ENCODE measurements at places on chromosomes 1 and 21. TPM values are rescaled to one million over a fixed set of nuclear protein-coding genes. Genes with fewer than 3 reads are reported as not detected.
A peak's percentile ranks its signal among the peaks of the same experiment; 100 is the strongest.

- no peak overlapping the region for H3K4me3 ChIP-seq
- peaks cover 9% of the 10 kb centered on the region for H3K27me3 ChIP-seq
- H3K36me3 ChIP-seq = no peaks in the 10 kb centered on the region
- no peak for DNase-seq
- peaks cover 10% of the 10 kb centered on the region for H3K4me1 ChIP-seq
Observed at GRCh38 chr1:3683992-3684391, 31.7 kb downstream of the TP73 start.

DNA sequence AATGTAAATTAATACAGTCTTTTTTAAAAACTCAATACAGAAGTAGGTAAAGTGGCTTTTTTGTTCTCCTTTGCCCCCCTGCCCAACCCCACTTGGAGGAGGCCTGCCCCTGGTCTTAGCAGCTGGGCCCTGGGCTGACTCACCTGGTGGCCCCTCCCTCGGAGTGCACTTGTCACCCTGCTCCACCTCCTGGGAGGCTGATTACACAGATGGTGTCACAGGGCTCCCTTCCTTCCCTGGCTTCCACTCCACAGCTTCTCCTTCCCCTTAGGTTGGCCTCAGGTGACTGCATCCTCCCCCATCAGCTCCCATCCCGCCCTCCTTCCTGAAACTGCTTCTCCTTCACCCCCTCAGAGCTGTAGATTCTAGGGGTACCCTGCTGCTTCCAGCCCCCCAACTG, 11.7 kb upstream of the CAPN9 start:
- H3K4me3 ChIP-seq = no peak overlapping the region
- no peak for DNase-seq
- no peaks in the 10 kb centered on the region for H3K4me1 ChIP-seq
- H3K27me3 ChIP-seq = peaks cover 11% of the 10 kb centered on the region
- H3K27ac ChIP-seq = no peak overlapping the region

- no peaks in the 10 kb centered on the region for H3K27me3 ChIP-seq
- no peaks in the 10 kb centered on the region for H3K36me3 ChIP-seq
- H3K4me1 ChIP-seq = no peaks in the 10 kb centered on the region
- DNase-seq = no peak
Observed at GRCh38 chr1:19514391-19514831, 29.1 kb upstream of the CAPZB start.

GRCh38 chr1:230167419-230167852, 100.4 kb downstream of the GALNT2 start:
- no peaks in the 10 kb centered on the region for H3K36me3 ChIP-seq
- peak; percentile 77 for DNase-seq
- H3K4me1 ChIP-seq = peaks cover 29% of the 10 kb centered on the region
- H3K27ac ChIP-seq = no peak overlapping the region

DNA sequence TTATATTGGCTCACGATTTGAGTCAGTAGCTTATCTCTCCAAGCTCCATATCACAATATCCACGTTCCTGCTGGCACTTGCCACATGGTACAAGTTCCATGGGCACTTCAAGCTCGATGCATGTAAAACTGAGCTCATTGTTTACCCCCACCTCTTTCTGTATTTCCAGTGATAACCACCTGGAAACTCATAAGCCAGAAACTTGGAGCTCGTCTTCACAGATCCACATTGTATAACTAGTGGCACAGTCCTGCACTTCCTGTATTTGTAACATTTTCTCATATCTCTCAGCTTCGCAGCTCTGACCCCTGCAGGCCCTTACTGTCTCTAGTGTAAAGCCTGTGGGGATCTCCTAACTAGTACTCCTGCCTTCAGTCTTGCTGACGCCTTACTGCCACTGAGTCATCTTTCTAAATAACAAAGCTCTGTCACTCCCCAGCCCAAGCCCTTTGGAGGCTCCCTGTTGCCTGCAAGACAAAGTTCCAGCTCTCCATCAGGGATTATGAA, 6.5 kb upstream of the C2CD4D start:
- H3K27ac ChIP-seq = peak overlapping the region; percentile 39
- peaks cover 17% of the 10 kb centered on the region for H3K4me1 ChIP-seq
- no peak overlapping the region for H3K4me3 ChIP-seq
- H3K36me3 ChIP-seq = no peaks in the 10 kb centered on the region

- no peak overlapping the region for H3K4me3 ChIP-seq
- no peaks in the 10 kb centered on the region for H3K36me3 ChIP-seq
- no peak for DNase-seq
- no peaks in the 10 kb centered on the region for H3K27me3 ChIP-seq
Observed at GRCh38 chr1:171909711-171910110, 68.4 kb downstream of the DNM3 start.

DNA sequence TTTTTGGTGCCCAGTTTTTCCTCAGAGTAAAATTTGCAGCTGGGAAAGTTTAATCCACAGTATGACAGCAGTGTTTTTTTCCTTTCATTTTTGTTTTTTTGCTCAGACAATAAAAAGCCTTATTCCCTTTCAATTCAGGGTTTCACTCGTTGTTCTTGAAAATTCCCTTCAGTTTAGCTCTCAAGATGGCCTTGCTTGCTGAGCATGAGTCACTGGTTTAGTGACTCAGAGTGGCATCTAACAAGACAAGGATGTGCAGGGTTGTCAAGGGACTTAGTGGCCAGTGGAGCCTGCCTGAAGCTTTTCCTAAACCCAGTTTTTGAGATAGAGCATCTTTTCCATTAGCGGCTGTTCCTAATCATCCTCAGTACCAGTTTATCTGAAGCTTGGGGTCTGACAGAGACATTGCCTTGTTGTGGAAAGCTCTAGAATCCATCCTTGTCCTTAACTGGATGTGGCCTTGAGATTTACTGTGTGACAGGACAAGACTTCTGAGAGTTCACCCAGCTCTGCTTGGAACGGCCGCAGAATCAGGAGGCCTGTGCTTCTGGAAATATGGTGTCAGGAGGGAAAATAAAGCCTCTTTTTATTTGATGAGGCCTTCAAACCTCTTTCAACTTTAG, 48.4 kb upstream of the DNAJC6 start:
- peaks cover 17% of the 10 kb centered on the region for H3K4me1 ChIP-seq
- DNase-seq = peak; percentile 70
- no peaks in the 10 kb centered on the region for H3K27me3 ChIP-seq
- H3K4me3 ChIP-seq = no peak overlapping the region

DNA sequence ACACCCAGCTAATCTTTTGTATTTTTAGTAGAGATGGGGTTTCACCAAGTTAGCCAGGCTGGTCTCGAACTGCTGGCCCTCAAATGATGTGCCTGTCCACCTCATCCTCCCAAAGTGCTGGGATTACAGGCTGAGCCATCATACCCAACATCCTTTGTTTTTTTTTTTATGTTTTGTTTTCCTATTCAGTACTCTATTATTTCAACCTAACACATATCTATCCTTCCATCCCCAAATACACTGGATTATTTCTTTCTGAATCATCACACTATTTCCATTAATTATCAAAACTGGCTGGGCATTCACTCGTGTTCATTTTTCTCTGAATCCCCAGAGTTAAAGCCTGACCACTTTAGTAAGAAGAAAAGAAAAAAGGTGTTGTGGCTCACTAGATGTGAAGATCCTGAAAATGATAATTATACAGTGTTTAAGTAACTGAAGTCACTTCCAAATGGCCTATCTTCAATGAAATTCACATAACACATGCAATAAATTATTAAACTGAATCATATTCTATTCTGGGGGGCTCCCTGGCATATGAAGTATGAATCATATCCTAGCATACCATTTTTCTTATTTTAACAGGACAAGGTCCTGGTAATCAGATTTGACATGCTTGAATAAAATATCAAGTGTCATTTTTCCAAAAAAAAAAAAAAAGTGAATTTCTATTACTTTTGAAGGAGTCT, 1754.2 kb downstream of the BRINP3 start:
- no peak overlapping the region for H3K27ac ChIP-seq
- no peaks in the 10 kb centered on the region for H3K4me1 ChIP-seq
- H3K27me3 ChIP-seq = no peaks in the 10 kb centered on the region

GRCh38 chr1:63847308-63847910, 73.6 kb downstream of the ROR1 start:
- peaks cover 13% of the 10 kb centered on the region for H3K4me1 ChIP-seq
- no peak overlapping the region for H3K4me3 ChIP-seq
- no peaks in the 10 kb centered on the region for H3K27me3 ChIP-seq
- no peaks in the 10 kb centered on the region for H3K36me3 ChIP-seq

- no peaks in the 10 kb centered on the region for H3K36me3 ChIP-seq
- peaks cover 17% of the 10 kb centered on the region for H3K4me1 ChIP-seq
- H3K27me3 ChIP-seq = no peaks in the 10 kb centered on the region
- H3K27ac ChIP-seq = no peak overlapping the region
Observed at GRCh38 chr1:17198476-17199258, 6.3 kb upstream of the PADI1 start.

DNA sequence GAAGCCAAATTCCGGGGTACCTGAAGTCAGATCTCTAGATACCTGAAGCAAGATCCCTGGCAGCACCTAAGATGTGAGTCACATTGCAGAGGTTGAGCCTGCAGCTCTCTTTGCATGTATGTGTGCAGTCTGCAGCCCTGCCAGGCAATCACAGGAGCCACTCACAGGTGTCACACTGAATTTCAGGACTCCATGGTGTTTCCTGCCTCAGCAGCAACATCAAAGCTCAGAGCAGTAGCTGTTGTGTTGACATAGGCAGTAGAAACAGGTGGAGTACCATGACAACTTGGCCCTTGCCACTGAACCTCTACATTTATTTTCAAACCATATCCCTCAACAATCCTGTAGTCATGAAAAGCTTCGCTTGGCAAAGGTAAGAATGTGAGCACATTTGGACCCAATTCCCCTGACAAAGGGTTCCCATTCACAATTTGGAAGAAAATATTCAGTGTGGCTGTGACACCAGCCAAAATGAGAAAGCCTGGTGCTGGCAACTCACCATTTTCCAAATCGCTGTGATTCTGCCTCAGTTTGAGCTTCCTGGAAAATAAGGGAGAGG, 419.8 kb upstream of the NFIA start:
- peaks cover 6% of the 10 kb centered on the region for H3K36me3 ChIP-seq
- H3K4me3 ChIP-seq = no peak overlapping the region
- H3K27me3 ChIP-seq = no peaks in the 10 kb centered on the region
- no peak for DNase-seq
- H3K27ac ChIP-seq = no peak overlapping the region

DNA sequence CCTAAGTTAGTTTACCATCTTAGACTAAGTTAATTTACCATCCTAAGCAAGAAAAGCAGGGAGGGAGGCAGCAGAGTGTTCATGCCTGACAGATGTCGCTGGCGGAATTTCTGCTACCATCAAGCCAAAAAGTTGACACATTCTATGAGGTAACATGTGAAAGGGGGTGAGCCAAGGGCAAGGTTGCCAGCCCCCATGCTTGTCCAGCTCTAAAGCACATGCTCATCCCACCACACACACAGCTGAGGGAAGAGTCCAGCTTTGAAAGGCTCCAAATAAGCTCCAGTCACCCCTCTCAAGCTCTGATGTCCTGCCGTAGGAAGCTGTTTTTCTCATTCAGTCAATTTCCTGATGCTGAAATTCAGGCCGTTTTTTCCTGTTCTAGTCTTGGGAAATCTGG, 46.3 kb downstream of the EIF2D start:
- no peak for DNase-seq
- no peaks in the 10 kb centered on the region for H3K36me3 ChIP-seq
- H3K27ac ChIP-seq = no peak overlapping the region
- H3K27me3 ChIP-seq = no peaks in the 10 kb centered on the region

DNA sequence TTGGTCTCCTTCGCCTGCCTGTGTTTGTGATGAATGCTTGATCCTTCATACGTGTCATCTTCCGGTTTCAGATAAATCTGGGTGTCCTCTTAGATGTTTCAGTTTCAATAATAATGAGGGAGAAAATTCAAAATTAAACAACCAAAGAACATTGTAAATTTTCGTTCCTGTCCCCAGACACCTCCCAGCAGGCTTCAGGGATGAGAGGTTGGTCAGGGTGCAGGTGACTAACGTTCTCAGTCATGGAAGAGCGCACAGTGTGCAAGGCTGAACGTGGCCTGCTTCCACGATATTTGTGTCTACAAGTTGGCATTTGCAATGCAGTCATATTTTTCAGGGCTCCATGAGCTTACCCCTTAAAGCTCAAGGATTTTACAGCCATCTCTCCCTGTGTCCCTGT, 147.1 kb upstream of the ARHGEF16 start:
- H3K4me3 ChIP-seq = no peak overlapping the region
- H3K4me1 ChIP-seq = no peaks in the 10 kb centered on the region
- no peak overlapping the region for H3K27ac ChIP-seq
- DNase-seq = no peak

DNA sequence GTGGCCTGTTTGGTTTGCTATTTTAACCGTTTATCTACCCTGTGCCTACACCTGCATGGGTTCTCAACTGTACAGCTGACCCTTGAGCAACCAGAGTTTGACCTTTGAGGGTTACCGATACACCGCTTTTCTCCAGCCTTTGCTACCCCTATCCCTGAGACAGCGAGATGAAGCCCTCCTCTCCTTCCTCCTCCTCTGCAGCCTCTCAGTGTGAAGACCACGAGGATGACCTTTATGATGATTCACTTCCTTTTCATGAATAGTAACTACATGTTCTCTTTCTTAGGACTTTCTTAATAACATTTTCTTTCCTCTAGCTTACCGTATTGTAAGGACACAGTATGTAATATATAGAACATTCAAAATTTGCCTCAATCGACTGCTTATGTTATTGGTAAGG, 14.5 kb upstream of the RNF187 start:
- H3K27ac ChIP-seq = no peak overlapping the region
- H3K4me3 ChIP-seq = no peak overlapping the region
- DNase-seq = no peak
- no peaks in the 10 kb centered on the region for H3K36me3 ChIP-seq

DNA sequence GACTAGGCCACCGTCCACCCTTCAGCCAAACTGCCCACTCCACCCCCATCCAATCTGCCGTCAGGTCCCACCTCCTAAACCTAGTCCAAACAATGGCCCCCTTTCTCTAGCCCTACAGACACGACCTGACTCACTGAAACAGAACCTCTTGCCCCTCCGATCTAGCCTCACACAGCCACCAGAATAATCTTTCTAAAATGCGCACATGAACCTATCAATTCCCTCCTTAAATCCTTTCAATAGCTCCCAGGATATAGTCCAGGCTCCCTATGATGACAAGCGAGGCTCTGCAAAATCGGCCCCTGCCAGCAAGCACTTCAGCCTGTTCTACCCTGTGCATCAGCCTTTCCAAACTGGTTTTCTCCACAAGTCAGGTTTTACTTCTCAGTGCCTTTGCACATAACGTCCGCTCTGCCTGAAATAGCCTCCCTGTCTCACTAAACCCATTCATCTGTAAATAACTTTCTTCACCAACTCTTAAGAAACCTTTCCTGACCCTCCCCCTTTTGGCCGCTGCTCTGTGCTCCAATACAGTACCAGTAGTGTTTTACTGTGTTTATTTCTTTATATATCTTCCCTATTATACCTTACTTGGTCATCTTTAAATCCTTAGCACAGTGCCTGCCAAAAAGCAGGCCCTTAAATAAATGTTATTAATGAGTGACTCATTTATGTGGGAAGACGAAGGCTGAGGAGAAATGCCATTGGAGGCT, 9.0 kb upstream of the CDC20 start:
- no peaks in the 10 kb centered on the region for H3K27me3 ChIP-seq
- no peaks in the 10 kb centered on the region for H3K36me3 ChIP-seq
- DNase-seq = peak; percentile 41
- peak overlapping the region; percentile 82 for H3K4me3 ChIP-seq

Gene KRTAP10-3
- total RNA-seq = not detected

Gene RAB7B
- 3.6 TPM for total RNA-seq

Gene CDC42SE1
- 139 TPM for total RNA-seq

Gene CFHR4
- not detected for total RNA-seq

Gene SPRR2E
- not detected for total RNA-seq

Gene NGF
- total RNA-seq = 1.1 TPM
